ENCODE measurements at places on chromosomes 12 and 14.

GRCh38 chr12:112107306-112108201 is 1.0 kb downstream of the NAA25 start:
- DNase-seq, result peak; percentile 10

DNA sequence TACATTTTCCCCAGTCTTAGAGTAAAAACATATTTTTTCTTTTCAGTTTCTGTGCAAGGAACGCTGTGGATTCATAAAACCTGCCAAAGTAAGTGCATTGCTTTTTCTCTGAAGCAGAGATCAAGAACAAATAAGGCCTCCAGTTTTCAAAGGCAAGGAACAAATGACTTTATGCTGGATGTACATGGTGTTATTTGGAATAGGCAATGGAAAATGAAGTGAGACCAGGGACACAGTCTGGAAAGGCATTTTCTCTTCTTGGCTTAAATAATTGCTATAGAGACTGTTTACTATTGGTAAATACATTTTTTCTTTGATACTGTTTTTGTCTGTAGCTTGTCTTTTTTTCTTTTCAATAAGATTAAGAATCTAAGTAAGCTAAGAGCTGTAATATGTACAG is 725.9 kb upstream of the MDGA2 start:
- DNase-seq, result no peak

GRCh38 chr12:104049903-104050356 is at the start of gene GLT8D2:
TSS of gene GLT8D2 (minus strand) at chr12:104050187. CDS start at chr12:104019648, 30,539 bp downstream.
- DNase-seq, result no peak

GRCh38 chr12:121443911-121444841 is 44.3 kb downstream of the RNF34 start:
- DNase-seq, result no peak

GRCh38 chr12:19220852-19221466 is 91.4 kb downstream of the PLEKHA5 start:
- no peak for DNase-seq

DNA sequence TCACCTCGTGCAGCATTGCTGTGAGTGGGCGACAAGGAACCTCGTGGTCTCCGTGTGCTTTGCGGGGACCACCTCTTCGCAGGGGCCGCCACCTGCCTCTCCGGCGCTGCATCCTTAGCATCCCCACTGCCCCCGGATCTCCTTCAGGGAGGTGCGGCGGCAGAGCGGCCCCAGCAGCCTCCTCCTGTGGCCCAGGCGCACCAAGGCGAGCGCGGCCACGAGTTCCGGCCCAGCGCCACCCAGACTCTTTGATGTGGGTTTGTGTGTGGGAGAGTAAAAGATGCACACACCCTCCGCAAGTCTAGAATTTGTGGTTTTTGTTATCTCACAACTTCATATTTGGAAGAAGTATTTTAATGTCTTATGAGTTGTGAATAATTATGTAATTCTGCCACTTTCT is 118.8 kb upstream of the DIO3 start:
- DNase-seq, result no peak
